ENCODE measurements at places on chromosomes 4 and X. TPM values are rescaled to one million over a fixed set of nuclear protein-coding genes. Genes with fewer than 3 reads are reported as not detected.

The GPRASP1 gene
- total RNA-seq, result 7.5 TPM

- no peaks in the 10 kb centered on the region for H3K36me3 ChIP-seq
- no peak overlapping the region for H3K27ac ChIP-seq
- no peak for DNase-seq
- no peaks in the 10 kb centered on the region for H3K4me1 ChIP-seq
- no peaks in the 10 kb centered on the region for H3K27me3 ChIP-seq
Measured at GRCh38 chrX:145292218-145292617, 44.9 kb downstream of the SPANXN1 start.

The HSFX4 gene
- total RNA-seq, result 2.4 TPM

- H3K27me3 ChIP-seq, result no peaks in the 10 kb centered on the region
- H3K36me3 ChIP-seq, result no peaks in the 10 kb centered on the region
- H3K4me3 ChIP-seq, result no peak overlapping the region
- no peak overlapping the region for H3K27ac ChIP-seq
Measured at GRCh38 chr4:185909972-185910371, 98.0 kb upstream of the SORBS2 start.

- H3K36me3 ChIP-seq, result no peaks in the 10 kb centered on the region
- H3K27me3 ChIP-seq, result no peaks in the 10 kb centered on the region
- DNase-seq, result no peak
- H3K4me1 ChIP-seq, result no peaks in the 10 kb centered on the region
Measured at GRCh38 chrX:17009856-17010625, 63.6 kb downstream of the REPS2 start.

DNA sequence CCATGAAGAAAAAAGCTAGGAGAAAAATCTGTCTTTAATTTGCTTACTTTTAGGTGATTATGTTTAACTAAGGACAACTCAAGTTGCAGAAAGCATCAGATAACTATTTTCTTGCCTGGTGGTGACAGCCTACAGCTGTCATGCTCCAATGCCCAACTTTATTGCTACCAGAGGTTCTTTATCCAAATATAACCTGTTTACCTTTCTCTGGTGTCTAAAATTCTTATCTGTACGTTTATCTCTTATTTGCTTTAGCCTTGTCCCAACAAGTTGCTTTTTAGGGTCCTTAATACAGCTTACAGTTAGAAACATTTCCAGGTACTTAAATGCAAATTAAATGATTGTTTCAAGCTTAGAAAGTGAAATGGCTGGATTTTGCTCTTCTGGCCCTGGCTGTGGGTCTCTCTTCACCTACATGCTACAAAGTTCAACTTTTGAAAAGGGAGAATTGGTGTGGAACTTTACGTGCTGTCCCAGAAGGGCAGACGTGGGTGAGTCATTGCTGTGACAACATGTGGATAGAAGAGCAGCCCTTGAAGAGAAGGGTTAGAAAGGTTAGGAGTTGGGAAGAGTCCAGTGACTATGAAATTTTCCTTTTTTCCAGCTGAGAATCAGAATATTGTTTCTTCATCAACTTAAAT is 60.7 kb downstream of the HPGD start:
- no peaks in the 10 kb centered on the region for H3K4me1 ChIP-seq
- no peak overlapping the region for H3K4me3 ChIP-seq
- no peaks in the 10 kb centered on the region for H3K36me3 ChIP-seq
- H3K27ac ChIP-seq, result no peak overlapping the region
- DNase-seq, result no peak
- no peaks in the 10 kb centered on the region for H3K27me3 ChIP-seq

The ATP2B3 gene
- total RNA-seq, result 1.2 TPM

DNA sequence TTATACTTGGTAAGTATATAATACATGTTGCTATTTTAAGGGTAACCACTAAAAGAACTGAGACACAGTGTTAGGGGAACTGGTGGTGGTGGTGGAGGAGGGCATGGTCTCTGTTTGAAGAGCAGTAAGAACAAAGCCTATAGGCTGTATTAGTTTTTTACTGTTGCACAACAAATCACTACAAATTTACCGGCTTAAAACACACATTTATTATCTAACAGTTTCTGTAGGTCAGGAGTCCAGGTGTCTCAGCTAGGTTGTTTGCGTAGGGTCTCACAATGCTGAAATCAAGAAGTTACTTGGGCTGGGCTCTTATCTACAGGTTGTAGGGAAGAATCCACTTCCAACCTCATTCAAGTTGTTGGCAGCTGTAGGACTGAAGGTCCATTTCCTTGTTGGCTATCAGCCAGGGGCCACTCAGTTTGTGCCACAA is 52.6 kb downstream of the CASK start:
- DNase-seq, result no peak
- no peaks in the 10 kb centered on the region for H3K36me3 ChIP-seq
- H3K27ac ChIP-seq, result no peak overlapping the region
- no peaks in the 10 kb centered on the region for H3K4me1 ChIP-seq
- H3K4me3 ChIP-seq, result no peak overlapping the region
- H3K27me3 ChIP-seq, result no peaks in the 10 kb centered on the region

- H3K36me3 ChIP-seq, result no peaks in the 10 kb centered on the region
- H3K4me1 ChIP-seq, result no peaks in the 10 kb centered on the region
- no peak overlapping the region for H3K27ac ChIP-seq
- no peaks in the 10 kb centered on the region for H3K27me3 ChIP-seq
- no peak for DNase-seq
Measured at GRCh38 chrX:69366183-69366582, 137.9 kb upstream of the NALF2 start.

DNA sequence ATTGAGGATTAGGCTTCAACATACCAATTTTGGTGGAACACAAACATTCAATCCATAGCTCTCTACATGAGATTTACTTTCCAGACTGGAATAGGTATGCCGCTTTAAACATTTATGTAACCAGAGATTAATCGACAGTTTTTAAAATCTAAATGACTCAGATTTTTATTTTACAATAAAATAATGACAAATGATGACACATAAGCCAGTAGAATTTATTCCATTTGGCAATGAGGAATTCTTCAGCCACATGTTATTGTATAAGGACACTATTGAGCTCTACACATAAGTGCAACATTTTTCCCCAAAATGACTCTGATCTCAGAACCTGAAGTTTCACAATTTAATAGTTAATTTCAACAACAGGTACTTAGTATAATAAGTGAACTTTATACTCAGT is 227.0 kb upstream of the PRPS2 start:
- DNase-seq, result no peak
- no peaks in the 10 kb centered on the region for H3K27me3 ChIP-seq
- no peak overlapping the region for H3K4me3 ChIP-seq
- H3K4me1 ChIP-seq, result no peaks in the 10 kb centered on the region
- no peaks in the 10 kb centered on the region for H3K36me3 ChIP-seq
- H3K27ac ChIP-seq, result no peak overlapping the region

DNA sequence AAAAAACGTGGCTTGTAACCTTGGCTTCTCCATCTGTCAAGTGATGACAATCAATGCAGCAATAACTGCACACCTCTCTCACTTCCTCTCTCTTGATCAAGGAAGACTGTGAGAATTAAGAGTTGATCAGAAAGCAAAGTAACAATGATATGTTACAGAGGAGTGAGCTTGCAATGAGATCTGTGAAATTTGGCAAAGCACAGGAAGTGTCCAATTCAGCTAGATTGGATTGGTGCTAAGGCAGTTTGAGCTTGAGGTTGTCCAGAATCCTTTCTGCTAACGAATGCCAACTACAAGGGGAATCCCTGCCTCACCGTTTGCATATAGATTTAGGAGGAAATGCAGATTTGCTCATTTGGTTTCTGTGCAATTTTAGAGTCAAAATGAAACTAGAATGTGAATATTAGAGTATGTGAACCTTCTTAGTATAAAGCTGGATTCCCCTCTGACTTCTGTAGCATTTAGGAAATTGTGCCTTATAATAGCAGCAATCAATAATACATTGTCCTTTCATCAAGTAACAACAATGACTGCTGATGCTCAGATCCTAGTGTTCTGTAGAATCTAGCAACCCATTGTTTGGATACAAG is 346.4 kb downstream of the PTTG2 start:
- no peaks in the 10 kb centered on the region for H3K36me3 ChIP-seq
- no peak overlapping the region for H3K27ac ChIP-seq
- H3K27me3 ChIP-seq, result no peaks in the 10 kb centered on the region

The SLIT2 gene
- 11.4 TPM for total RNA-seq

The GRID2 gene
- total RNA-seq, result 27.1 TPM

The ENPP6 gene
- 3.5 TPM for total RNA-seq

GRCh38 chr4:154471526-154472331 is 19.9 kb downstream of the DCHS2 start:
- no peak for DNase-seq
- H3K4me1 ChIP-seq, result no peaks in the 10 kb centered on the region
- no peak overlapping the region for H3K4me3 ChIP-seq
- no peaks in the 10 kb centered on the region for H3K36me3 ChIP-seq
- no peaks in the 10 kb centered on the region for H3K27me3 ChIP-seq
- H3K27ac ChIP-seq, result no peak overlapping the region

- H3K4me1 ChIP-seq, result no peaks in the 10 kb centered on the region
- DNase-seq, result no peak
- H3K36me3 ChIP-seq, result no peaks in the 10 kb centered on the region
- H3K27ac ChIP-seq, result no peak overlapping the region
- H3K27me3 ChIP-seq, result no peaks in the 10 kb centered on the region
- H3K4me3 ChIP-seq, result no peak overlapping the region
Measured at GRCh38 chr4:149247164-149247563, 568.5 kb downstream of the IQCM start.

GRCh38 chrX:107677501-107677901 is 49.2 kb downstream of the PRPS1 start:
- no peak for DNase-seq
- H3K4me1 ChIP-seq, result peaks cover 4% of the 10 kb centered on the region
- H3K4me3 ChIP-seq, result no peak overlapping the region
- H3K27me3 ChIP-seq, result no peaks in the 10 kb centered on the region
- H3K36me3 ChIP-seq, result no peaks in the 10 kb centered on the region

The GAGE12F gene
- 2.4 TPM for total RNA-seq

DNA sequence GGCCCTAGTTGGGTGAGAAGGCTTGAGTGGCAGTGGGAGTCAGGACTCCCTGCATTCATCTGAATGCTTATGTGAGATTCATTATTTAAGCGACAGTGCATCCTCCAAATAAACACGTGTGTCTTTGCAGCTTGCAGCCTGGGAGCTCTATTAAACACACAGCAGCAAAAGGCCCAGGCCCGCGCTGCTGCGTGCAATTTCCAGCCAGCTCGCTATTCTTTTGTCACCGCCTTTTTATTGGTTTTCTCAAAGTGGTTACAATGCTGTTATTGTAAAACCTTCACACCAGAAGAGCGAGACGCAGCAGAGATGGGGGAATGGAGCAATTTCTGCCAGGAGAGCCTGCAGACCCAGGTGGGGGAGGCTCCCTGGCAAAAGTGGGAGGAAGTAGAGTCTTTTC is 252.5 kb downstream of the BCOR start:
- no peak for DNase-seq
- H3K4me3 ChIP-seq, result no peak overlapping the region
- H3K36me3 ChIP-seq, result no peaks in the 10 kb centered on the region

The HS6ST2 gene
- 13.3 TPM for total RNA-seq

DNA sequence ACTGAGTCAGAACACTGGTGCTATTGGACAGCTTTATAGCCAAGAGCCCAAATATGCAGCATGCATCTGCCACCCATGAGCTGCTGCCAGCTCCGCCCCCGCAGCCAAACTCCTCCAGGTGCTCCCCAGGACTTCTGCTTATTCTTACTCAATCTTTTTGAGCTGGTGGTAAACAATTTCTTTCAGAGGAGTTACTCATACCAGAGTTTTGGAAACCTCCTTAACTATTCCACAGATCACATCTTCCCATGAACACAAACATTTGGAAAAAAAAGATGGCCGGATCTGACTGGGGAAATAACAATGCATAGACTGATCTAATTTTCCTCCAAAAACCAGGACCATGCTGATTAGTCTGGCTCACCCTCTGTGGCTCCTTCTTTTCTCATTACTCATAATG is 399.9 kb downstream of the GPM6A start:
- H3K36me3 ChIP-seq, result no peaks in the 10 kb centered on the region
- H3K27me3 ChIP-seq, result no peaks in the 10 kb centered on the region
- no peak for DNase-seq
- no peak overlapping the region for H3K4me3 ChIP-seq
- no peak overlapping the region for H3K27ac ChIP-seq

DNA sequence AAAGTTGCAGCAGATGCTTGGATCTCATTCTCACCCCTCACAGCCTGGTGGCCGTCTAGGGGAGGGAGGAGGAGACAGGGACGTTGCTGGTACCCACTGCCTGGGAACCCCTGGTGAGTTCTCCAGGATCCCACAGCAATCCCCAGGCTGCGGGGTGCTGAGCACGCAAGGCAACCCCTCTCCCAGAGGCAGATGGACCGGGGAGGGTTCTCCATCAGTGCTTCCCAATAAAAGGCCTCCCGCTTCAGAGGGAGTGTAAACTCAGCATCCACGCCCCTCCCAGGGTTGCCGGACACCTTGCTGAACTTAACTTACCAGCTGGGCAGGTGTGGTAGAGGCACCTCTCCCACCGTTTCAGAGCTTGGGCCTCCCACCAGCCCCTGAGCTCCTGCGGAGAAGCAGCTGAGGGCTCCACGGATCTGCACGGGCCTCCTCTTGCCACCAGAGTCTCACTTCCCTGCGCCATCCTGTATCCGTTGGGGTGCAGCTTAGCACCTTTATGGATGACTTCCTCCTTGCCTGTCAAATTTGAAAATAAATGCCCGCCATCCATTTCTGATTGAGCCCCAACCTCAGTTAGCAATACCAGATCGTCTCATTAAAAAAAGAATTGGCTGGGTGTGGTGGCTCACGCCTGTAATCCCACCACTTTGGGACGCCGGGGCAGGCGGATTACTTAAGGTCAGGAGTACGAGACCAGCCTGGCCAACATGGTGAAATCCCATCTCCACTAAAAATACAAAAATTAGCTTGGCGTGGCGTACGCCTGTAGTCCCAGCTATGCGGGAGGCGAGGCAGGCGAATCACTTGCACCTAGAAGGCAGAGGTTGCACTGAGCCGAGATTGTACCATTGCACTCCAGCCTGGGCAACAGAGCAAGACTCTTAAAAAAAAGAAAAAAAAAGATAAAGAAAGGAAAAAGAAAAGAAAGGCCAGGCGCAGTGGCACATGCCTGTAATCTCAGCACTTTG is 14.8 kb upstream of the TBC1D14 start:
- no peak overlapping the region for H3K27ac ChIP-seq
- peaks cover 9% of the 10 kb centered on the region for H3K4me1 ChIP-seq
- no peak for DNase-seq
- H3K36me3 ChIP-seq, result no peaks in the 10 kb centered on the region
- H3K27me3 ChIP-seq, result no peaks in the 10 kb centered on the region
- H3K4me3 ChIP-seq, result no peak overlapping the region

DNA sequence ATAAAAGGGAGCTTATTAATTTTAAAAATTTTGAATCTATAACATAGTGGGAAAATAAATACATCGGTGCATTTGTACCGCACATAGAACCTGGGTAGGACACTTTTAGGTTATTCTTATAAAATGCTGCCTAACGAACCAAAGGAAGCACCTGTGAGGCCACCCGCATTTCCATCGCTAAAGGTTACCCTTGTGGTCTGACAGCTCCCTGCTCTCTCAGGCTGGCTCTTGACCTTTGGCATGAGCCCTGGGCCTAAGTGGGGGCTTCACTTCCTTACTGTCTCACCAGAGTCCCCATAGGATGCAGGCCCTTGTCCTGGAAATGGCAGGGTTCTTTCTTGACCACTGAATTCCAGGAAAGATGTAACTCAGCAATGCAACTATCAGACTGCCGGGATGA is 46.0 kb downstream of the HADH start:
- H3K27ac ChIP-seq, result no peak overlapping the region
- no peaks in the 10 kb centered on the region for H3K36me3 ChIP-seq
- no peak for DNase-seq
- no peak overlapping the region for H3K4me3 ChIP-seq
- H3K4me1 ChIP-seq, result no peaks in the 10 kb centered on the region

Data from testis (tissue), 5 donors.